ENCODE measurements at places on chromosomes 16 and 17.

GRCh38 chr16:2776500-2777139 is 460 bp downstream of the ELOB start:
- DNase-seq, result no peak

DNA sequence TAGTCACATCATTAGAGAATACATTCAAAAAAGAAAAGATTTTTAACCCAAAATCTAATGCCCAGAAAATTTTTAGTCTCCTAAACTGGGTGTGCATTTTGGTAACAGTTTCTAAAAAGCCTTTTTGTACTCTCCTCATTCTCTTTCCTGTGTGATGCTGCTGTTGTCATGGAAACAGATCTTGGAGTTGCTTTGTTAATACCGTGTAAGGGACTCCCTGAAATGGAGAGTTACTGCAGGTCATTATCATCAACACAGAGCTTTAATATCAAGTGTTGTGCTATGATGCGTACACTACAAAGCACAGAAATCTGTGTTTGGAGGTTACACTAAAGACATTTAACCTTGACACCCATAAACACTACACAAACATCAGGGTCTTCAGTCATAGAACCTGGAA is 216.3 kb downstream of the PRKCA start:
- DNase-seq, result no peak

DNA sequence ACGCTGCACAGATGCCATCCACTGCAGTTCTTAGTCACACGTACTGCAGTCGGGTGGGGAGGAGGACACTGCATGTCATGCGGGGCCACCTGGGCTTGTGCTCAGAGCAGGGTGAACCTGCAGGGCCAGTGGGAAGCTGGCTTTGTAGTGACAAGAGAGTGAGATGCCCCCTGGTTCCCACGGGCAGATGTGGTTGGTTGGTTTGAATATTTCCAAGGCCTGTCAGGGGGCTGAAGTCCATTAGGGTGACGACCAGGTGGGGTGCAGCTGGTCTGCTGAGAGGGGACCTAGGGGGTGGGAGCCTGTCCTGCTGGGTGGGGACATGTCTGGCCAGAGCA is 14.3 kb downstream of the ZNF213 start:
- DNase-seq, result no peak

GRCh38 chr16:81712681-81713080 is 66.4 kb upstream of the PLCG2 start:
- DNase-seq, result no peak

GRCh38 chr16:2739625-2740430 is 12.6 kb upstream of the SRRM2 start:
- DNase-seq, result no peak

DNA sequence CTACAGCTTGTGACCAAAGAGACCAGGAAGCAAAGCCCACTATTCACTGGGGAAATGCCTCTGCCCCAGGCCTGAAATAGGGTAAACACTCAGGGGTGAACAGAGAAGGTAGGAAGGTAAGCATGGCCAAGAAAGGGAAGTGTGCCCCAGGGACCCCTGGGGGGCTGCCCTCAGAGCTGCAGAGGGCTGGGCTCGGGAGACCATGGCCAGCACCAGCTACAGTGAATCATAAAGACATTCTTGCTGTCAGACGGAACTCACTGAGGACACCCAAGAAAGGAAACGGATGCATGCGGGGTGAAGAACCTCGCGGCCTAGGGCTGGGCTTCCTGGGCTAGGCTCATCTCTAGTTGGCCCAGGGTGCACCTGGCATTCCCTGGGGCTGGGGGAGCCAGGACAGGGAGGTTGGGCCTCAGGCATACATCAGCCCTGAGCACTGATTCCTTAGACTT is 9.6 kb downstream of the HIC1 start:
- DNase-seq, result no peak
